ENCODE measurements at places on chromosomes 3 and 15.

DNA sequence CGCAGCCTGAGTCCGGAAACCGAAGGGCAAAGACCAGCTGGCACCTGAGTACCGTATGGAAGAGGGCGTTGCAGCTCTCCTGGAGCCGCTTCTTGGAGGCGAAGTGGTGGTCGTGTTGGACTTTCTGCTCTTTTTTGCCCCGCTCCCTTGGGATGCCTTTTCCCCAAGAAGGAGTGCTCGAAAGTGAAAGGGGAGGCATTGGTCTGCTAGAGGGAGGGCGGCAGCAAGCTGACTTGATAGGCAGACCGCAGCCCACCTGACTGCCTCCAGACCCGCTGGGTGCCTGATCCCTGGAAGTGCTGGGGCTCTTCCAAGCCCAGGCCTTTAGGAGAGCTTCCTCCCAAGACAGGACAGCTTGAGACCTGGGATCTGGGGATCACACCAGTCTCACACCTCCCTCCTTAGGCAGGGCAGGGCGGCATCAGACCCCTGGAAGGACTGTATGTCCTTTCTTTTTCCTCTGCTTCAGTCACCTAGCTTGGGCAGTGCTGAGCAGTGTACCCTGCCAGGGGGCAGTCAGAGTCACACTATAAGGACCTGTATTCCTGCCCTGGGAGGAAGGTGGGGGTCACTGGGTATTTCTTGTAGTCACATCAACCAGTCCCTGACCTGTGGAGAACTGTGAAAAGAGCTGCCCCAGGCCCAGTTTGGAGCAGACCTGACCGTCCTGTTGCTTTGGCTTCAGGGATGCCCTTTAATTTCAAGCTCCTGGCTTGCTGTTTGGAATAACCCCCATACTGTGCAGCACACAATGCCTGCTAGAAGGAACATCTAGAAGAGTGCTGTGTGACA lies 2.1 kb downstream of the ACVR2B start:
- DNase-seq = no peak

GRCh38 chr3:58072052-58072762 lies 64.0 kb downstream of the FLNB start:
- no peak for DNase-seq

GRCh38 chr3:115347737-115348136 lies 200.6 kb upstream of the ZBTB20 start:
- DNase-seq = no peak

DNA sequence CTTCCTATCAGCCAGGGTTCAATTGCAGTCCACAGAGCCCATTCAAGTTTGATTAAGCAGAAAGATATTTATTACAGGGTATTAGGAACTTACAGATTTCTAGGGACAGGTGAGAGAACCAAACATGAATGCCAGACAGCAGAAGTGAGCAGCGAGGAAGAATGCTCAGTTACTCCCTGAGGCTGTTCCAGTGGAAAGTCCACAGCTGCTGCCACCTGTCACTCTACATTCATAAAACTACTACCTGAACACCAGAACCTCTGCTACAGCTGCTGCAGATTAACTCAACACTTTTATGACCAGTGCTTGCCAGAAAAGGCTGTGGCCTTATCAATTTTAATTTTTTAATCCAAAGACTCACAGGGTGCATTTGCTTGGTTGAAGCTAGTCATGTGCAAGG lies 325.4 kb upstream of the ONECUT1 start:
- no peak for DNase-seq

- DNase-seq = no peak
These were observed 69.2 kb downstream of the ATP8B4 start for GRCh38 chr15:50049871-50050270.

GRCh38 chr3:52704611-52705437 lies 767 bp downstream of the GLT8D1 start:
- DNase-seq = no peak

DNA sequence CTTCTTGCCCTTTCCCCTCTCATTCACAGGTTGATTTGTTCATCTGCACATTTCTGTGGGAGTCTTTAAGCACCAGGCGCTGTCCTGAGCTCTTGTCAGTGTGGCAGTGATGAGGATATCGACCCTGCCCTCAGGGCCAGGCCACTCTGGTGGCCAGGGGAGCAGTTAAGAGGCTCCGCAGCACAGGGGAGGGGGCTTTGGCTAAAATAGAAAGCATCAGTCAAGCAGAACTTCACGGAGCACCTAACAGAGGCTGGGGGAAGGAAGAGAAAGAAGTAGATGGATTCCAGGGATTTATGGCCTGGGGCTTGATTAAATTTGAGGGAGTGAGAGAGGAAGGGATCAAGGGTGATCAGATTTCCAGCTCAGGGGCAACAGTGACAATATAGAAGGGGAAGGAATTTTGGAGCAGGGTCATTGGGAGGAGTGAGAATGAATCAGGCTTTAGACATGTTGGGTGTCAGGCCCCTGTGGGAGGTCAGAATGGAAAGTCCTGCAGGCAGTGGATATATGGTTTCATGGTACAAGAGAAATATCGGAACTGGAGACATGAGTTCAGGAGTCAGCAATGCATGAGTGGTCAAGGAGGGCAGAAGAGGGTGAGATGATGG lies 73.0 kb upstream of the GLCE start:
- DNase-seq = no peak

DNA sequence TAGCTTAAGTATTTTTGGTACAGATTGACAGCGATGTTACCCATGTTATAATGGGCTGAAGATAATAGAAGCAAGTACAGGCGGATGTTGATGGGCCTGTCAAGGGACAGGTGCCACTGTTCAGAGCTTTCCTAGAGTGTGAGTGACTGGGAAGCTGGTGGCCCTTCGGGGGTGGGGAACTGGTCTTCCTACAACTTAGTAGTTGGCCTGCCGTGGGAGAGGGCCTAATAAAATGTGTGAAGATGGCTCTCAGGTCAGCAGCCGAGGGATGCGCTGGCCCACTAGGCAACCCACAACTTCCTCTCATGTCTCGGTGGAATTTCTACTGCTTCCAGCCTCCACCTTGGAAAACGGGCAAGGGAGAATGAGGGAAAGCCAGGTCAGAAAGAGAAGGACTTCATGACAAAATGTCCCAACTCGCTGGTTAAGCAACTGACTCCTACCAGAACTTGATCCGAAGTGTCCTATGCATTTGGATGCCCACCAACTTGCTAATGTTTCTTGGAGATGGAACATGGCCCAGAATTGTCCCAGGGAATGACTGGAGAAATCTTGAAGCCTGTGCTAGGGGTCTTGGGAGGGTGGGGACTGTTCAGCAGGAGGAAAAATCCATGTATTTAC lies 1.4 kb downstream of the GYG1 start:
- DNase-seq = no peak

DNA sequence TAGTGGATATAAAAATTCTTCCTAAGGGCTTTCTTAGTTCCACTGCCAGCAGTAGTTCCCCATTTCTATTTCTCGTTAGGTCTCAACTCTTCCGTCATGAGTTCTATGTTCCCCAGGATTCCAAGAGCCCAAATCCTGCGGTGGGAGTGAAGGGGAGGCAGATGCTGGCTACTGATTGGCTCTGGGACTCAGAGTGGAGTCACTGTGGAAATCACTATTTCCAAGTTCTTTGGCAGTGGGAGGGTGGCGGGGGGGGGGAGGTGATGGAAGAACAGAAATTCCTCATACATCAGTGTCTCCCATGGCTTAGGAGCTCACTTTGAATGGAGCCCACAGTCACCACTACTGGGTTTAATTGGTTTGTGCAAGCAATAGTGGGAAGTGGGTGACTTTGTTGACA lies 5.6 kb downstream of the CCR1 start:
- no peak for DNase-seq

- no peak for DNase-seq
These were observed 88.0 kb downstream of the TTBK2 start for GRCh38 chr15:42832576-42832975.

DNA sequence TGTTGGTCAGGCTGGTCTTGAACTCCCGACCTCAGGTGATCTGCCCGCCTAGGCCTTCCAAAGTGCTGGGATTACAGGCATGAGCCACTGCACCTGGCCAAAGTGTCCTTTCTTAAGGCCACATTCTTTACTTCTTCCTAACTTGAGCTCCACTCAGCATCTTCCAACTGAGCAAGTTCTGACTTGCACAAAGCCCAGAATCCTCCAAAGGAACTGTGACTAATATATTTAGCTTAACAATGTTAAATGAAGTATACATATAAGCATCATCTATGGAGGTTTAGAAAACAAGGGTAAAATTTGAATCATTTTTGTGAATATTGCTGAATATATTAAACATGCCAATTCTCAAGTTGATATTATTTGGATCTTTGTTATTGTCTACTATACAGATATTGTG lies 93.7 kb downstream of the SHQ1 start:
- no peak for DNase-seq

GRCh38 chr3:29291260-29291981 lies 10.6 kb downstream of the RBMS3 start:
- no peak for DNase-seq

GRCh38 chr3:54873059-54874010 lies 54.5 kb downstream of the LRTM1 start:
- DNase-seq = no peak

DNA sequence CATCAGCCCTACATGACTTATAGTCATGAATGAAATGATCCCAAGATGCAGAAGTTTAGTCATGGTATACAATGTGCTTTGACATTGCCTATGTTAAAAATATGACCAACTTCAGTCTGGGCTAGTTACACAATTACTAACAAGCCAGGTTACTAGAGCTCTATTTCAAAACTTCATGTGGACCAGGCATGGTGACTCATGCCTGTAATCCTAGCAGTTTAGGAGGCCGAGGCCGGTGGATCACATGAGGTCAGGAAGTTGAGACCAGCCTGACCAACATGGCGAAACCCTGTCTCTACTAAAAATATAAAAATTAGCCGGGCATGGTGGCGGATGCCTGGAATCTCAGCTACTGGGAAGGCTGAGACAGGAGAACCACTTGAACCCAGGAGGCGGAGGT lies 613.0 kb downstream of the CADM2 start:
- no peak for DNase-seq

DNA sequence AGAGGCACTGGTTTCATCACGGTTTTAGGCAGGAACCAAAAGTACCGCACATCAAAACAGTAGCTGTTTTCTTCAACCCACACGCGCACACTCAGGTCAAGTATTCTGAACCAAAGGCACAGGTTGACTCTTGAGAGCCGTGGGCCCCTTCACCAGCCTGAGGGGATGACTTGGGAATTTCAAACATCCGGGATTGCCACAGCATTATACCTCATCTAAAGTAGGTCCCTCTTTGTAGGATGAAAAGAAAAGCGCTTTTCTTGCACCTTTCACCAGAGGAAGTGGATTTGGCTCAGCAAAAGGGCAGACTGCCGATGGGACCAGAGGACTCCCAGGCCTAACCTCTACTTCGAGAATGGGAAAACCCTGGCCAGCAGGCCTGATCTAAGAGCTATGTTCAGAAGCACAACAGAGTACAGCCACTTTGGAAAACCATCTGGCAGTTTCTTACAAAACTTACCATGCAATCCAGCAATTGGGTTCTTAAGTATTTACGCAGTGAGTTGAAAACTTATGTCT lies 88.2 kb upstream of the PROK2 start:
- no peak for DNase-seq

- no peak for DNase-seq
These were observed 343.0 kb downstream of the ROBO1 start for GRCh38 chr3:79424811-79425210.

GRCh38 chr3:118766306-118766669 lies 268.4 kb downstream of the IGSF11 start:
- DNase-seq = no peak

GRCh38 chr15:73518876-73519733 lies 76.1 kb downstream of the REC114 start:
- no peak for DNase-seq
